Subcutaneous preadipocyte (primary cell): ENCODE measurements at places on chromosomes 3 and 15. TPM values are rescaled to one million over a fixed set of nuclear protein-coding genes. Genes with fewer than 3 reads are reported as not detected.

Gene EPHB1
- total RNA-seq: 0.20 and 0.73 TPM in 2 replicates

Gene SLCO3A1
- 7.6 and 13.2 TPM in 2 replicates for total RNA-seq

Gene EFCC1
- not detected in 2 replicates for total RNA-seq

Gene LNP1
- total RNA-seq: 4.3 and 4.4 TPM in 2 replicates
